ENCODE measurements at places on chromosomes 16 and 17. TPM values are rescaled to one million over a fixed set of nuclear protein-coding genes. Genes with fewer than 3 reads are reported as not detected.

DNA sequence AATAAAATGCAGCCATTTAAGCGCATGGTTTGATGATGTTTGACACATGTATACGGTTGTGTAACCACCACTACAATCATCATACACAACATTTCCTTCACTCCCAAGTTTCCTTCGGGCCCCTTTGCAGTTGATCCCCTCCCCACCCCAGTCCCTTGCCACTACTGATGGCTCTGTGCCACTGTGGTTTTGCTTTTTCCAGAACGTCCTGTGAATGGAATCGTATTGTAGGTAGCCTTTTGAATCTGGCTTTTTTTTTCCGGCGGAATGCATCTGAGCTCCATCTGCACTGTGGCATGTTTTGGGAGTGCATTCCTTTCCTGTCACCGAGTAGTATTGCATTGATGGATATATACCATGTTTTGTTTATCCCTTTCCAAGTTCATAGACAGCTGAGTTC lies 15.1 kb upstream of the MAP2K3 start:
- H3K27me3 ChIP-seq = peaks cover 1% of the 10 kb centered on the region
- H3K36me3 ChIP-seq = no peaks in the 10 kb centered on the region
- H3K27ac ChIP-seq = peak overlapping the region; percentile 63
- H3K4me1 ChIP-seq = peaks cover 20% of the 10 kb centered on the region
- DNase-seq = no peak
- no peak overlapping the region for H3K4me3 ChIP-seq

The CMTM1 gene
- 12.5 TPM for total RNA-seq

The SULT1A1 gene
- 8.4 TPM for total RNA-seq

The NKD1 gene
- total RNA-seq = 1.1 TPM

GRCh38 chr17:66679631-66680517 lies 155.0 kb upstream of the CACNG5 start:
- H3K4me1 ChIP-seq = peaks cover 54% of the 10 kb centered on the region
- no peak for DNase-seq
- peaks cover 45% of the 10 kb centered on the region for H3K36me3 ChIP-seq
- H3K27me3 ChIP-seq = no peaks in the 10 kb centered on the region
- H3K27ac ChIP-seq = no peak overlapping the region
- no peak overlapping the region for H3K4me3 ChIP-seq

The CLEC19A gene
- not detected for total RNA-seq

DNA sequence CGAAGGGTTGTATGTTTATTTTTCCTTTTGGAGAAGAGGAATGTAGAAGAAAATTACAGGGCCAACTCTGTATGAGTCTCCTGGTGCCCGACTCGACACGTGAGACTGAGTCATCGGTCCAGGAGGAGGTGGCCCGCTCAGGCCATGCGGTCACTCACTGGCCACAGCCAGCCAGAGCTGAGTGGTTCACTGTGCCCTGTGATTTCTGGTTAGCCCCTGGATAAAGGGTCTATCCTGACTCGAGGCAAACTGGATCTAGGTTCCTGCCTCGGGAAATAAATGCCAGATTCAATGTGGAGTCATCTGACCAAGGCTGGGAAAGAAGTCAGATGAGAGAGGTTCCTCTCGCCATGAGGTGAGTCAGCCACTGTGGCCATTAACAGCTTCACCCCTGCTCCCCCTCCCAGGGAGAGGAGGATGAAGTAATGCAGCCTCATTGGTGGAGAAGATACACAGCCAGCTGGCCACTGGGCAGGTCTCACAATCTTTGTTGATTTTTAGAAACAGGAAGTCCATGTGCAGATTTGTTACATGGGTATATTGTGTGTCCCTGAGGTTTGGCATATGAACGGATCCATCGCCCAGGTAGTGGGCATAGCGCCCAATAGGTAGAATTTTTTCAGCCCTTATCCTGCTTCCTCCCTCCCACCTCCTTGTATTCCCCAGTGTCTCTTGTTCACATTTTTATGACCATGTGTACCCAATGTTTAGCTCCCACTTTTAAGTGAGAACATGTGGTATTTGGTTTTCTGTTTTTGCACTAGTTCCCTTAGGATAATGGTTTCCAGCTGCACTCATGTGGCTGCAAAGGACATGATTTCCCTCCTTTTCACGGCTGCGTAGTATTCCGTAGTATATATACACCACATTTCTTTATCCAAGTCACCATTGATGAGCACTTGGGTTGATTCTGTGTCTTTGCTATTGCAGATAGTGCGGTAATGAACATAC lies 21.7 kb upstream of the USP36 start:
- no peak overlapping the region for H3K4me3 ChIP-seq
- no peaks in the 10 kb centered on the region for H3K36me3 ChIP-seq
- no peak overlapping the region for H3K27ac ChIP-seq
- peaks cover 10% of the 10 kb centered on the region for H3K27me3 ChIP-seq
- DNase-seq = no peak

- no peak overlapping the region for H3K4me3 ChIP-seq
- peaks cover 1% of the 10 kb centered on the region for H3K27me3 ChIP-seq
- no peak for DNase-seq
- no peak overlapping the region for H3K27ac ChIP-seq
- peaks cover 15% of the 10 kb centered on the region for H3K36me3 ChIP-seq
Observed at GRCh38 chr16:22052980-22053379, 39.4 kb upstream of the VWA3A start.

The EMP2 gene
- not detected for total RNA-seq

DNA sequence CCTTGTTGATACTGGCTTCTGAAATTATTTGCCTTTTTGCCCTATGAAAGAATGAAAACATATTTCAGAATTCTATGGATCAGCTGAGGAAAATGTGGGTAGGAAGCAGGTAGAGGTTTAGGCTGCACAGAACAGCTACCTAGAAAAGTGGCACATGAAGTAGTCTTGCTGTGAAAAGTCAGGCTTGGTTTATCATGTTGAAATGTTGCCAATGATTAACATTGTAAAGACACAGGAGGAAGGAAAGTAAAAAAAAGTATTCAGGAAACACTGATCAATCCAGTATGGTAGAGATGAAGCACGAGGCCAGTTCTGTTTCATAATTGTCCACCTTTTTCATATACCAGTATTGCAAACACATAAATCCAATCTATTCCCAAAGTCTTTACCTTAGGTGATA lies 29.9 kb downstream of the ABCA6 start:
- H3K36me3 ChIP-seq = no peaks in the 10 kb centered on the region
- H3K4me3 ChIP-seq = no peak overlapping the region
- DNase-seq = no peak
- no peaks in the 10 kb centered on the region for H3K27me3 ChIP-seq

- DNase-seq = no peak
- H3K36me3 ChIP-seq = peaks cover 15% of the 10 kb centered on the region
- H3K4me1 ChIP-seq = peaks cover 49% of the 10 kb centered on the region
- H3K4me3 ChIP-seq = peak overlapping the region; percentile 76
- H3K27me3 ChIP-seq = no peaks in the 10 kb centered on the region
Observed at GRCh38 chr17:67400193-67400592, 23.1 kb downstream of the PITPNC1 start.

GRCh38 chr17:82861393-82861775 lies 21.6 kb upstream of the ZNF750 start:
- H3K4me1 ChIP-seq = peaks cover 73% of the 10 kb centered on the region
- H3K4me3 ChIP-seq = peak overlapping the region; percentile 29
- H3K27ac ChIP-seq = peak overlapping the region; percentile 52
- no peaks in the 10 kb centered on the region for H3K27me3 ChIP-seq

DNA sequence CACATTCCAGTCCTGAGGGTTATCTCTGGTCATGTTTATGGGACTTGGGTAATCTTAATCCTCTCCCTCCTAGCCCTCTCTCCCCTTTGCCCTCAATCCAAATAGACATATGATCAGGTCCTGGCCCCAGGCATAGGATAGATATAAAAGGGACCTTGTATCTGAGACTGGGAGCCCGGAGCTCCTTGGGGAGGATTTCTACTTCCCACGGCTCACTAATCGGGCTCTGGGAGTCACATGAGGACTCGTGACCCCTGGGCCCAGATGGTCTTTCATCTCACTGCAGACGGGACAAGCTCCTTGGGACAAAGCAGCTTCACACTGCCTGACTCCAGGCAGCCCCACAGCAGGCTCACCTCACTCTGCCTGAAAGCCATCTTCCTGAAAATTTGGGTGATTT lies 57.8 kb upstream of the LYRM9 start:
- H3K4me3 ChIP-seq = no peak overlapping the region
- no peaks in the 10 kb centered on the region for H3K4me1 ChIP-seq
- H3K36me3 ChIP-seq = no peaks in the 10 kb centered on the region
- peaks cover 3% of the 10 kb centered on the region for H3K27me3 ChIP-seq

DNA sequence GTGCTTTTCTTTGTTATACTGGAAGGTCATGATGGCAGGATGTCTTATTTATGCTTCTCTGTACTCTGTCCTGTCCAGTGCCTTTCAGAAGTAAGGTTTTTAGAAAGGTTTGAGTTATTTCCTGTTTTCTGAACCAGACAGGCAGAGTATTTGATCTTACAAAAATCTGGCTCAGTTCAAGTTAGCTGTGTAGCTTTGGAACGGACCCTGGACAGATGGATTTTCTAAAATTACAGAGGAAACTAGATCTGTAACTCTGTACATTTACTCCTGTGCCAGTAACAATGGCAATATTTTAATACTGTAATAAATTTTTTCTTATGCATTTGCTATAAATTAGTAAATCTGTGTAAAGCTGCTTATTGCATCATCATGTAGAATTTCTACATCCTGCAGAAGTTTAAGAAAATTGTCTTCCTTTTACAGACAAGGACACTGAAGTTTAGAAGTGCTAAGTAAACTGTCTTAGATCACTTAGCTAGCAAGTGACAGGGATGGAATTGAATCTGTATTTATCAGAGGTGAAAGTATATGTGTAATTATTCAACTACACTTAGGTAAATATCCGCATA lies 347.6 kb downstream of the WWOX start:
- H3K36me3 ChIP-seq = no peaks in the 10 kb centered on the region
- H3K27ac ChIP-seq = no peak overlapping the region
- DNase-seq = no peak

The ITGAL gene
- total RNA-seq = 287 TPM
